ENCODE measurements at places on chromosomes 13 and 19.
A peak's percentile ranks its signal among the peaks of the same experiment; 100 is the strongest.

DNA sequence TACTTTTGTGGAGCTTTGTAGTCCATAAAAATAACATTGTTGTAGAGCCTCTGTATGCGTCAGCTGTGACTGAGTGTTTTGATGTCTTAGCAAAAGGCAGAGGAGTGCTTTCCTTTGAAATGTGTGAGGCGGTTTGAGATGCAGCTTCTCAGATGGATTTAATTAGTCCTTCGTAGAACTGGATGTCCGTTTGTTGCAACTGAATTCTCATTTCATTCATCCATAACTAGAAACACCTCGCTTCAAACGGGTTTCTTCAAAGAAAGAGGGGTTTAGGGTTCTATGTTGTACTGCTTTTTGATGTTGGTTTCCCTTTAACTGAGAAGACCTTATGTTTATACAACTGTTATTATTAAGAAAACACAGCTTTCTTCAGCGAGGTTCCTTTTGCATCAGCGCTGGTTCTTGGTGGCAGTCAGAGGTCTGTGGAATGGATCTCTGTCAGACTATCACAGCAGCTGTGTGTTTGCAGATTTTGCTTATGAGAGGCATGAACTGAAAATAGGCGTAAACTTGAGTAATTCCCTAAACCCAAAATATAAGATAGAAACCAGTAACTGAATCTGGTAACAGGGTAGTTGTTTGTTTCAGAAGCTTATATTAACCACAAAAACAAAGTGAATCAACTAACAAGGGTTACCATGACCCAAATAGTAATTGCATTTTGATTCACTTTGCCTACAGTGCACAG lies 194.4 kb downstream of the GGACT start:
- no peak for DNase-seq

DNA sequence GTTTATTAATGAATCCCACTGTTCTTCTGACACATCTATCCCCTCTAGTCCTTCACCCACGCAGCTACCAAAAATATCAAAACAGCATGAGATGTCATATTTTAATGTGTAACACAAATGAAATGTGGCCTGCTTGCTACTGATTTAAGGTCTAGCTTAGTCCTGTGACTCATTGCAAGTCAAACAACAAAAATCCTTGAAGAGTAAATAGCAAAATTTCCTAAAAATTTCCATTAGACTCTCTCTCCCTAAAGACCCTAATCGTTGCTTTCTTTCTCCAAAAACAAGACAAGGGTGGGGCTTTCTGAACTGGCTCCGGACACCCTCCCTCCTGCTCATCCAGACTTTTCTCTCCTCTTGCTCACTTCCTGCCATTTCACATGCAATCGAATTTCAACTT lies 99.9 kb upstream of the IPO5 start:
- no peak for DNase-seq

GRCh38 chr13:113802090-113802531 lies 43.1 kb downstream of the TMEM255B start:
- peak; percentile 49 for DNase-seq

GRCh38 chr13:108214441-108215271 lies 680 bp downstream of the LIG4 start:
- DNase-seq, result no peak

- no peak for DNase-seq
Measured at GRCh38 chr19:31408460-31409124, 59.4 kb upstream of the TSHZ3 start.

DNA sequence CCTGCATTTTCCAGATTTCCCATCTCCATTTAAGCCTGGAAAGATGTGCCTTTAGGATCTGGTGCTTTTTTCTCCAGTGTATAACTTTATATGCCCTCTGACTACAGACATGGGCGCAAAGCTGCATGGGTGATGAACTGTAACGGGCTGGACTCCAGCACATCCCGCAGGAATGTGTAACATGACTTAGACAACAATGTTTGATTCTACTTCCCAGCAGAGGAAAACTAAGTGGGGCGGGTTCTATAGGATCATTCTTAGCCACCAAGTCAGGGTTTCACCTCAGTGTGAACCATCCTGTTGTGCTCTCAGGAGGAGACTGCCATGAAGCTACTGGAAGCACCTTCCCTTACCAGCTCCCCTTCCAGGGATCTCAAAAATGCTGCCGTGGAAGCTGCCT lies 93.2 kb upstream of the SERP2 start:
- no peak for DNase-seq

- DNase-seq, result no peak
Measured at GRCh38 chr19:38702278-38702677, 42.0 kb downstream of the CAPN12 start.

- DNase-seq, result no peak
Measured at GRCh38 chr19:46639358-46640182, 3.6 kb upstream of the GNG8 start.

GRCh38 chr13:43653980-43654379 lies 132.8 kb downstream of the ENOX1 start:
- DNase-seq, result no peak

DNA sequence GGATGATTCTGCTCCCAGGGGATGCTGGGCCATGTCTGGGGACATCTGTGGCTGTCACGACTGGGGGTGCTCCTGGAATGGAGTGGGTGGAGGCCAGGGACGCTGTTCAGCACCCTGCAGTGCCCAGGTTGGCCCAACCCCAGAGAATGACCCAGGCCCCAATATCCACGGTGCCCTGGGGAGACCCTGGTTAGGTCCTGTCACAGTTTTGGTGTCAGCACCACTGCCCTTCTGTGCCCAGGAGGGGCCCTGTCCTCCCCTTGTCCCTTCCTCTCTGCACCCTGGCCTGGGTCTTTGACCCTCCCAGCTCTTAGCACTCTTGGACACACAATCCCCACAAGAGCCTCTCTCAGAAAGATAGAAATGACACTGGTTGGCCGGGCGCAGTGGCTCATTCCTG lies 85.3 kb downstream of the GADD45B start:
- no peak for DNase-seq

DNA sequence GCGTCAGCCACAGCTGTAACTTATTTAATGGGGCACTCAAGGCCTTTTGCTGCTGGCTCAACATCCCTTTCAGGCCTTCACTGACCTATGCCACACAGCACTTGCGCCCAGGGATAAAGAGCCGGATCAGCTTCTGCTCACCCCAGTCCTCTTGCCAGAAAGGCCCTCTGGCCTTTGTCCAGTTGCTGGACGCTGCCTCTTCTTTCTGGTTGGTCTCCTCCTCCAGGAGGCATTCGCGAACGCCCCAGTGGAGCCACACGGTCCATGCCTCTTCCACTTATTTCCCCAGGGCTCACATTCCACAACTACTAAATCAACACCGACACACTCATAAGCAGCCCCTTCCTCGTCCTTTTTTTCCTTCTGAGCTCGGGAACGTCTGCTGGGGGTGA lies 3.7 kb upstream of the ZNF329 start:
- DNase-seq, result peak; percentile 19

- DNase-seq, result no peak
Measured at GRCh38 chr13:31037874-31038500, 105.5 kb downstream of the TEX26 start.

GRCh38 chr19:8044018-8044417 lies 8.5 kb upstream of the CCL25 start:
- DNase-seq, result no peak

- no peak for DNase-seq
Measured at GRCh38 chr19:4278419-4279266, at the start of gene SHD. SHD (plus strand) TSS chr19:4279266; CDS start chr19:4280064, 798 bp downstream.

DNA sequence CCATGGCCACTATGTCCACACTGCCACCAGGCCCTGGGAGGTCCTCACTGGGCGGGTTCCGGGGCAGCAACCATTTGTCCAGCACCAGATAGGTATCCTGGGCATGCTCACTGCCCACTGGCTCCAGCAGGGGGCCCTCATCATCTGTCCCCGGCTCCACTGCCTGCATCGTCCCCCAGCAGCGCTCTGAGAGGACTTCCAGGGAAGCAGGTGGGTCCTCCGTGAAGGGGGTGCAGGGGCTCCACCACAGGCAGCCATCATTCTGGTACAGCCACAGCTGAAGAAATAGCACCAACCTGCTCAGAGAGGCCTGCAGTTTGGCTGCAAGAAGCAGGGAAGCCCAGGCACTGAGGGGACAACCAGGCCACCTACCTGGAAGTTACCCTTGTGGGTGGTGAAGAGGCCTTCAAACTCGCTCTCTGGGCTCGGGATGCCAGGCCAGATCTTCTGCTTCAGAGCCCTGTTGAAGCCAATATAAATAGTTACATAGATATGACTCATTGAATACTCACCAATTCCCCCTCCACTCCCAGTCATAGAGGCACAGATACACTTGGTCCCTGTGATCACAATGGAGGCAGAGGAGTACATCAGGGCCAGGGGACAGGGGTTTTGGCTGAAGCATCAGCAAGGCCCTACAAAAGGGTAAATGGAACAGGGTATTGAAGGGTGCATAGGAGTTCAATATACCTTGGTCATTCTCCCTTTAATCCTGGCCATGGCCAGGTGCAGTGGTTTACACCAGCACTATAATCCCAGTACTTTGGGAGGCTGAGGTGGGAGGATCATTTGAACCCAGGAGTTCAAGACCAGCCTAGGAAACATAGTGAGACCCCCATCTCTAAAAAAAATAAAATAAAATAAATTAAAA lies 4.1 kb downstream of the SWSAP1 start:
- peak; percentile 63 for DNase-seq

DNA sequence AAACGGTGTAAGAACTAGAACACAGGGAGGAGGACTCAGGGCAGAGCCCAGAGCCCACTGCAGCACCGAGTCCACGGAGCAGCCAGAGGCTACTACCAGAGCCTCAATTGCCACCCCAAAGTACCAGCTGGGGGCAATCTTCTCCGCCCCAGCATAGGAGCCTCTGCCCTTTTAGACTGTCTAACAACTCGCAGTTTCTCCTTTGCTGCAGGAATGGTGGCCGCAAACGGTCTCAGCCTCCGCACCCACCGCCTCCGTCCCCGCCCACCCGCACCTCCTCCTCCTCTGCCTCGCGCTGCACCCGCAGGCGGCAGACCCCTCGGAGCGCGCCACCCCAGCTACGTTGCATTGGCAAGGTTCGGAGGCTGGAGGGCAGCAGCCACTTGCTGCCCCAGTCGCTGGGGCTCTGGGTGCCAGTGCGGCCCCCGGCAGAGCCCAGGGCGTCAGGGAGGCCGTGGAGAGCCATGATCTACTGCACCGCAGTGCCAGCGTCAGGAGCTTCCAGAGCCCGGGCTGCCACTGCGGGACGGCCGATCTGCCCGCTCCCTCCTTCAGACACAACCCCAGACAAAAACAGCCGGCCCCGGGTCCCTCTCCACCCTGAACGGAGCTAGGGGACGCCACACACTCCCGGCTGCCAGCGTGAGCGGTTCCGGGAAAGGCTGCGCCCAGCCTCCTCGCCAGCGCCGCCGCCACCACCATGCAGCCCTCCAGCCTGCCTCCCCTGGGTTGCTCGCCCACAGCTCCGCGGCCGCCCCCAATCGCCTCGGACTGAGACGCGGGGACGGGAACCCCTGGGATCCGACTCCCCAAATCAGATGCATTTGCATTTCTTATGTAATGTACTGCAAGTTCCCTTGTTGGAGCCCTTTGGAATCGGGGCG lies 1.8 kb downstream of the FGF14 start:
- DNase-seq, result no peak

GRCh38 chr13:64546371-64546770 lies 2683.8 kb downstream of the PCDH9 start:
- DNase-seq, result no peak
